ENCODE measurements at places on chromosomes 1 and 21. TPM values are rescaled to one million over a fixed set of nuclear protein-coding genes. Genes with fewer than 3 reads are reported as not detected.

The PADI4 gene
- total RNA-seq = not detected

The APOBEC4 gene
- total RNA-seq = not detected

The FCRLB gene
- 0.77 TPM for total RNA-seq

The ITLN1 gene
- not detected for total RNA-seq

The STPG1 gene
- 3.3 TPM for total RNA-seq

The C1QC gene
- not detected for total RNA-seq

DNA sequence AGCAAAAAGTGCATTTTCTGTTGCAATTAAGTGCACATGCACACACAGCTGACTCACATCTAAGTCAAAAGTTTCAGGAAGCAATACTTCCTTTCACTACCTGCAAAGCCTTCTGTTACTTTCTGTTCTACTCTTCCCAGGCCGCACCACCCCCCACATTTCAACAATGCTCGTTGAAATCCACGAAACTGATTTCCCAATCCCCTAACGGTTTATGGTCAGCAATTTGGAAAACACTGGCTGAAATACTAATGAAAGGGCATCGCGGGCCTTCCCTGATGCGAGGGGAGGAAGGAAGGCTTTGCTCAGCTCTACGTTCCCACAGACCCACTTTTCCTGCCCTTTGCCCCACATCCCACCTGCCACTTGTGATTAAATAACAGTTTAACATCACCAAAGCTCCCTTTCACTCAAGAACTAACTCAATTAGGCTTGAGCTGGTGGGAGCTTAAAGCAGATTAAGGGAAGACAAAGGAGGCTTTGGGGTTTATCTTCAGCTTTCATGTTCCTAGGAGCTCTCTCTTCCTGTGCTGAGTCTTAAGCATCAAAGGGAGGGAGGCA, 243.2 kb upstream of the RAB4A start:
- DNase-seq = no peak

- no peak for DNase-seq
These were observed 376.3 kb downstream of the AMY1C start for GRCh38 chr1:104125970-104126369.

DNA sequence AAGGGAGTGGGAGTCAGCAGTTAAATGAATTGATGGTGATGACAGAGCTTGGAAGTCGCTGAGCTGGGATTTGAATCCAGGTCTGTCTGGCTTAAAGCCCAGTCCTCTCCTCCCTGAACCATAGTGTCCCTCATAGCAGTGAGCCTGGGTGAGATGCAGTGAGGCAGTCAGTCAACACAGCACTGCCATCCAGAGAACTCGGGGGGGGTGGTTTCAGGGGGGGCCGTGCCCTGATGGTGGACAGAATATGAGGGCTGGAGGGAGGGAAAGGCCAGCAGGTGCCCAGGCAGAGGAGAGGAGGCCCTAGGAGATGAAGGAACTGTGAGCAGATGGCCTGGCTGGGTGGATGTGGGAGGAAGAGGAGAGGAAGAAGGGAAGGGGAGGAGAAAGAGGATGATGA, 405.6 kb downstream of the PTPRU start:
- no peak for DNase-seq

DNA sequence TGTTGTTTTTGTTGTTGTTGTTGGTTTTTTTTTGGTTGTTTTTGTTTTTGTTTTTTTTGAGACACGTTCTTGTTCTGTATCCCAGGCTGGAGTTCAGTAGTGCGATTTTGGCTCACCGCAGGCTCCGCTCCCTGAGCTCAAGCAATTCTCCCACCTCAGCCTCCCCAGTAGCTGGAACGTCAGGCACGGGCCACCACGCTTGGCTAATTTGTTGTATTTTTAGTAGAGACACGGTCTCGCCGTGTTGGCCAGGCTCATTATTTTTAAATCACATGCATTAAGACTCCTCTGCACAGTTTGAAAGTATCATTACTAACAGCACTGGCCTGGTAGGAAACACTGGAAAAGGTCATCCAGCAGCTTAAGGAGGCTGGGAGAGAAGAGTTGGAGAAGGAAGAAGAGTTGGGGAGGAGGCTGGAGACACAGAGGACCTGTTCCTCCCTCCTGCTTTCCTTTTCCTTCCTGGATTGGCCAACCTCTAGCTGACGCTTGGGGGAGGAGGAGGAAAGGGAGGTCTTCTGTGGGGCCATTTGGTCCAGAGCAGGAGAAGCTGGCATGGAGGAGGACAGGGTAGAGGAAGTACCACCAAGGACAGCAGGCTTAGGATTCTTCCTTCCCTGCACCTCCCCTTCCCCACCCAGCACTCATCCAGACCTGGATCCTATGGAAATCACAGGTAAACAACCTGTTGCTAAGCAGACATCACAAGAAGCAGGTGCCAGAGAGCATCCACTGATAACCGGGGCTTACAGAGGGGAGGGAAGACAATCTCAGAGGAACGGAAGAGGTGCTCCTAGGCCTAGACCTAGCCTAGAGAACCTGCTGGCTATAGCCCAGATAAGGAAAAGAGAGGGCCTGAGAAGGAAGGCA, 71.9 kb upstream of the GOLT1A start:
- DNase-seq = no peak

- DNase-seq = no peak
These were observed 274.0 kb upstream of the TMPRSS15 start for GRCh38 chr21:18677632-18678031.

DNA sequence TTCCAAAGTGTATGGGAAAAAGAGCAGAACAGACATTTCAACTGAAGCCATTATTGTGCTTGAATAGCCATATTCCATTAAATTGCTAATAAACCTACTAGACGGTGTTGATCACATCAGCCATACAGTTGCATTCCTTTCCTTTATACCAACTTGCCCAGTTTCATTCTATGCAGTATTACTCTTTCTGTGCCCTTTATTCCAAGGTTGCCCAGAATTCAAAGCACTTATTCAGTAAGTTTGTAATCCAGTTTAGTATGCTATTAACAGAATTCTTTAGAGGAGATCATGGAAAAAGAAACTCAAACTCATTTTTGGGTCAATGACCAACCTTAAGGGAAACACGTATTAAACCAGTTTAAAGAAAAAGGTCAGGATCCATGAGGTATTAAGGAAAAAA, 89.5 kb downstream of the DDAH1 start:
- no peak for DNase-seq

- no peak for DNase-seq
These were observed 13.6 kb upstream of the SYT6 start for GRCh38 chr1:114167226-114167625.

DNA sequence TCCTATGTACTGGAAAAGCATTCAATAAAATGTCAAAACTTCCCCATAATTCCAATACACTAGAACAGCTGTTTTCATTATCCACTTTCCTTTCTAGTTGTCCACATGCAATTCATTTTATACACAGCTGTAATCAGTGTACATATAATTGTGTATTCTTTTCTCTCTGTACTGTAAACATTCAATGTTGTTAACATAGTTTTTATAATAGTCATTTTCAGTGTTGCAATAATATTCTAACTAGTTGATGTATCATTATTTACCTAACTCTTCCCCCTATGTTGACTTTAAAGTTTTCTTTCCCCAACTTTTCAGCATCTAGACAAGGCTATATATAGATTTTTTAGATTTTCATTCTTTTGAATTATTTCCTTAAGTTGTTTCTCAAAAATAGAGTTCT, 44.4 kb downstream of the DIPK1A start:
- DNase-seq = peak; percentile 80

- DNase-seq = peak; percentile 85
These were observed 92.6 kb downstream of the NID1 start for GRCh38 chr1:235972311-235972689.

GRCh38 chr1:156676114-156676819, 940 bp downstream of the NES start:
- no peak for DNase-seq

- peak; percentile 45 for DNase-seq
These were observed 6.4 kb downstream of the PPP2R5A start for GRCh38 chr1:212291505-212292134.
